Natural killer cell (primary cell): ENCODE measurements at places on chromosomes 7 and 10.

GRCh38 chr10:124530215-124530665 is 68.6 kb downstream of the LHPP start:
- peak; percentile 84 for DNase-seq

DNA sequence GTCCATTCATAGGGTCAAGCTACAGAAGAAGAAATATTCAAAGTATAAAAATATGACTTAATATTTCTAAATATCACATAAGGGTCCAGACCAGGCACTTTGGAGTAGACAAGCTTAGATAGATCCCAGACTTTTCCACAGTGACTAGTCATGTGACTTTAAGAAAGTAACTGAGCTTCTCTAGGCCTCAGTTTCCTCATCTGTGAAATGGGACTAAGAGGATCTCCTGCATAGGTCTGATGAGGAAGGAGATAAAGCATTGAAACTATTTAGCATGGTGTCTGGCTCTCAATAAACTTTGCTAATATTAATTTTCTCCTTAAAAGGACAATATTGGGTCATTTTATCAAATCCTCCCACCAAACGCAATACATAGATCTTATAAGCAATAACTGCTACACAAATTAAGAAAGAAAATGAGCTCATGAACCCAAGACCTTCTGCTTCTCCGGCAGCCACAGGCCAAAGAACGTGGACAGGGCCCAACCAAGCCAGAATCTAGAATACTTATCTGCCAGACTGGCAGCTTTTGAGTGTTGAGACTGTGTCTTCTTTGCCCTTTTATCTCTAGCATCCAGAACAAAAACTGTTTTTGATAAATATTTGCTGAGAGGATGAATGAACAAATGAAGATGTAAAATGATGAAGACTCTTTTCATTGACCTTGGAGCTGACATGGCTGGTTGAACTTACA is 1.6 kb upstream of the TARP start:
- DNase-seq = no peak

- DNase-seq = no peak
Observed at GRCh38 chr7:88331322-88331721, 24.6 kb upstream of the STEAP4 start.

DNA sequence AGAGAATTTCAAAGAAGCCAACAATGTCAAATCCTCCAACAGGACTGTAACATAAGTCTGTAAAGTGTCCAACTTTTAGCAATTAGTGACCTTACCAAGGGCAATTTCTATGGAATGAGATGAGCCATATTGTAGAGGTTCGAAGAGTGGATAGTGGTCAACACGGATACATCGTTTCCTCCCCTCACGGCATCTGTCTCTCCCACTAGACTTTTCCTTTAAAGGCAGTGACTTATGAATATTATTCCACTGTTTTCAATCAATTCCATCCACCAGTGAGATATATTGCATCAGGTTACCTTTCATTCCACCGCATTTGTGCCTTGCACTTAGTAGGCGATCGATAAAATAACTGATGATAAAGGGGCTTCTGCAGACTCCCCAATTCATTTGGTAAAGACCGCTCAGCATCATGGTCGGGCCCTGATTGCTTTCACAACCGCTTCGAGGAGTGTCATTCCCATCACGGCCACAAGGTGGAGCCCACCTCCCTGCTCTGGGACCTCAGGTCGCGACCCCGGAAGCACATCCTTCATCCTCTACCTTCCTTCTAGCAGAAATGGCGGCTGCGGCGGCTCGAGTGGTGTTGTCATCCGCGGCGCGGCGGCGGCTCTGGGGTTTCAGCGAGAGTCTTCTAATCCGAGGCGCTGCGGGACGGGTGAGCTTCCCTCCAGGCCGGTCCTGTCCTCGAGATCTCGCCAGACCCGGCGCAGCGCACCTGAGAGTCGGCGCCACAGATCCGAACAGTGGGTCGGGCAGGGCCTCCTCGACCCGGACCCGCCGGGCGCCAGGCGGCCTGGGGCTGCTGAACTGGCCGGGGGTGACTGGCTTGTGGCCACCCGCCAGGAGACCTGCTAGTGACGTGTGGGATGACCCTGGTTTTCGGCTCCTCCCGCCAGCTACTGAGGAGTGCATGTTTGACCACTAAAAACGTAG is at the start of gene PMPCB:
Gene PMPCB (plus strand): TSS at position 535 of the 936 bp plus-strand sequence. CDS start 25 bp downstream, at position 560.
- peak; percentile 99 for DNase-seq

- DNase-seq = no peak
Observed at GRCh38 chr10:6729071-6729774, 149.1 kb upstream of the PRKCQ start.

DNA sequence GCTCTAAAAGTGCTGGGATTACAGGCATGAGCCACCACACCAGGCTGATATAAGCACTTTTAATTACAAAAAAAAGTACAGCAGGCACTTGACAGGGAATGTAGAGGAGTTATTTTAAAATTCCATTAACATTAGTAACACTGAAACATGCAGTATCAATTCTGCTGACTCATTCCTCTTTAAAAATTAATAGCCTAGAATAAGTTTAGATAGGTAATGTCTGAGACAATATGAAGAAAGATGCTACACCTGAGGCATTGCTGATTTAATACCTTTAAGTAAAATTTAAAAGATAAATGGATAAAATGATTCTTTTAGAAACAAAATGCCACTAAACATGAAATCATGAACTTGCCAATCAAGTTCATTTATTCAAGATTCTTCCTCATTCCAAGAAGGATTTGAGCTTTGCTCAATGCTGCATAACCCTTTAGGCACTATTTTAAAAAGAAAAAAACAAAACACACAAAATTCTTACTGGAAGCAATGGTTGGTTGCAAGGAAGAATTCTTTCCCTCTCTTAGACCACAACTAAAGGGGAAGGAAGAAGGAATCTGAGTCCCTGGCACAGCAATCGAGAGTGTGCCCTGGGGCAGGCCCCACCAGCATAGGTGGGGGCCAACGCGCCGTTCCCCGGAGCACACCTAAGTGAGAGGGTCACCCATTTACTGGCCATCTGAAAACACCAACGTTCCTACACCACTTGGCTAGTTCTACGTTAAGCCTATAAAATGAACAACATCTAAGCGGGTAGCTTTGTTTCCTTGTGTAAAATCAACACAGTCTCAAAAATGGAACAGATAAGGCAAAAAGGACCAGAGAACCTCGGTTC is 26.6 kb downstream of the ESYT2 start:
- no peak for DNase-seq

GRCh38 chr7:114663502-114663901 is 248.9 kb downstream of the FOXP2 start:
- DNase-seq = no peak

- DNase-seq = peak; percentile 61
Observed at GRCh38 chr7:156892081-156892800, 742 bp downstream of the LMBR1 start.

GRCh38 chr10:3785251-3785850 is 342 bp upstream of the KLF6 start:
- DNase-seq = peak; percentile 100

- DNase-seq = no peak
Observed at GRCh38 chr10:61244261-61244775, 208.9 kb downstream of the TMEM26 start.
